ENCODE measurements at places on chromosomes 6 and 20. TPM values are rescaled to one million over a fixed set of nuclear protein-coding genes. Genes with fewer than 3 reads are reported as not detected.

Gene FRK
- not detected for total RNA-seq

Gene IP6K3
- not detected for total RNA-seq

- DNase-seq: no peak
- H3K4me3 ChIP-seq: no peak overlapping the region
- H3K4me1 ChIP-seq: peaks cover 31% of the 10 kb centered on the region
- H3K27me3 ChIP-seq: no peaks in the 10 kb centered on the region
- peak overlapping the region; percentile 34 for H3K27ac ChIP-seq
These were observed 61.2 kb downstream of the TNFAIP3 start for GRCh38 chr6:137928286-137928685.

GRCh38 chr20:9493803-9494202 lies 20.6 kb upstream of the LAMP5 start:
- H3K4me3 ChIP-seq: no peak overlapping the region
- no peaks in the 10 kb centered on the region for H3K4me1 ChIP-seq
- no peaks in the 10 kb centered on the region for H3K36me3 ChIP-seq
- H3K27ac ChIP-seq: no peak overlapping the region

- H3K27me3 ChIP-seq: no peaks in the 10 kb centered on the region
- no peaks in the 10 kb centered on the region for H3K4me1 ChIP-seq
- H3K36me3 ChIP-seq: no peaks in the 10 kb centered on the region
- no peak overlapping the region for H3K27ac ChIP-seq
- no peak overlapping the region for H3K4me3 ChIP-seq
- DNase-seq: no peak
These were observed 117.5 kb downstream of the DLL1 start for GRCh38 chr6:170173335-170173881.

- H3K36me3 ChIP-seq: no peaks in the 10 kb centered on the region
- DNase-seq: no peak
- no peaks in the 10 kb centered on the region for H3K27me3 ChIP-seq
These were observed 112.1 kb upstream of the GPR6 start for GRCh38 chr6:109865968-109866367.

DNA sequence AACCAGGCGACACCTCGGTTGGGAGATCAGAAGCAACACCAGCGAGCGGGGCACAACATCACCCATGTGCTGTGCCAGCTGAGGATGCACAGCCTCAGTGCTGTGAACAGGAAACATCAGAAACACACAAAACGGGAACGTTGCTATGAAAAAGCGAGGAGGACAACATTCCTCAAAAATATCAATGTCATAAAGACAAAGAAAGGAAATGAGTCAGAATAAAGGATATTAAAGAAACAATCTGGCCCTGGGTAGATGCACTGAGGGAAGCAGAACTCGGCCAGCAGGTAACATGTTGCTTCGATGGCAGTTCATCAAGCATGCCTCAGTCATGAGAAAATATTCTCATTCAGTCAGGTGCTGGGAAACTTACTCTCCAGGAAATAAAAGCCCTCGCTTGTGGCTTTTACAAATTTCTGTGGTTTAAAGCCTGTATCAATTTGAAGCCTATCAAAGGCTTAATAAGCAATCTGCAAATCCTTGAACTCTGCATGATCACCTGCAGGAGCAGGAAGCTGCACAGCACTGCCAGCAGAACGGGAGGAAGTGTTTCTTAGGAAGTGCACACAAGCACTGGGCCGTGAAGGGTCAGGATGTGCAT lies 77.5 kb downstream of the GINS1 start:
- no peak overlapping the region for H3K4me3 ChIP-seq
- no peaks in the 10 kb centered on the region for H3K36me3 ChIP-seq
- H3K27me3 ChIP-seq: no peaks in the 10 kb centered on the region
- peaks cover 33% of the 10 kb centered on the region for H3K4me1 ChIP-seq
- DNase-seq: no peak

Measured in CD4-positive, alpha-beta memory T cell (primary cell).